ENCODE measurements at places on chromosomes 12 and 14.

DNA sequence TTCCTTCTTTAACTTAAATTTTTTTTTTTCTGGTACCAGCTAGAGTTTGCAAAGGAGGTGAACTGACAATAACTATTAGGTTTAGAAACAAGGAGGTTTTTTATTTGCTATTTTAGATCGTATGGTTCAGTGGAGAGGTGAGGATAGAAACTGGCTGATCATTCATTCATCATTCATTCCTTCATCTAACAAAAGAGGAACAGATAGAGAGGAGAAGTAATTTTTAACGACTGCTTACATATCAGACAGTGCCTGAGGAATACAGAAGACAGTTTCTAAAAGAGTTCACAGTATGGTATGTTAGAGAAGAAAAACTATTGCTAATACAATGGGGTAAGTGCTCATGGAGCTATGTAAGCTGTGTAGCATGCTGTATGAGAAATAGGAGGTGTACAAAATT is 111.1 kb downstream of the ERC1 start:
- DNase-seq = no peak

GRCh38 chr12:57853864-57854556 is 7.5 kb upstream of the CTDSP2 start:
- DNase-seq = no peak

DNA sequence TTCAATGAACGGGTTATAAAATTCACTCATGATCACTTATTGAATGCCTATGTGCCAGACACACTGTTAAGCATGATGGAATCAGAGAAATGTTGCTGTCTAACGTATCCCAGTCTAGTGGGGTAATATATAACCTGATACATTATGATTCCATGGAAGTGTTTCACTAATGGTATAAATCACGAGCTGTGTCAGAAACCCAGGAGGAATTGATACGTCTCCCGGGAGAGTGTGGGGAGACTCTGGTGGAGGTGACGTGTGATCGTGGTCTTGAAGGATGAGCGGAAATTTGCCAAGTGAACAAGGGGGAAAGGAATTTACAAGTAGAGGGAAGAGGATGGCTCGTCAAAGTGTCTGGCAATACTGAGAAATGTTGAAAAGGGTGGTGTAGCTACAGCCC is 26.5 kb downstream of the MANSC1 start:
- no peak for DNase-seq

DNA sequence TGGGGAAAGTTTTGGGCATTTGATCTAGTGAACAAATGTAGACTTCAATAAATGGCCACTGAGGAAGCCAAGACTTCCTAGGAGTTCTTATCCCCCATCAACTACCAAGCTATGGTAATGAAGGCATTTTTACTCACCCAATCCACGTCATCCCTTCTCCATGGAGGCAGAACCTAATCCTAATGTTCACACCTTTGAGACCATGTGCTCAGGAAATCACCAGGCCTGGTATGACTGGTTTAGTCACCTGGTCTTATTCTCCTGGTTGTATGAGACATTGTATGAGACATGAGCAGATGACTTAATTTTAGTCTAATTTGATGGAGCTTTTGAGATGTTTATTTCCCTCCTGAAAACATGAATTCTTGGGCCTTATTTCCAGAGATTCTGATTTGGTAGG is 88.6 kb downstream of the PAX9 start:
- DNase-seq = no peak

DNA sequence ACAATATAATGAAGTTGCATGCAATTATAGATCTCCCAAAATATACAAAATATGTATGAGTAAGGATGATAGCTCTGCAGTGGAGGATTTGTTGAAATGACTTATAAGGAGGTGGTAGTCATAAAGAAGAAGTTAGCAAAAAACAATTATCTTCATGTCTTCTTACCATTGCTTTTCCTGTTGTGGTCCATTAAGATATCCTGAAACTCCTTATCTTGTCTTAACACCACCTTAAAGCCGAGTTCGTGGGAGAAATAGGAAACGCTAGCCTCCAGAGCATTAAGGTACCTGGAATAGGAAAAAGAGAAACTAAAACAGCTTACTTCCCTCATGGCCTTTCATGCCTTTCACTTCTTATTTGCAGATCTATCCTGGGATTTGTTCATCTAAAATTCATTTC is 15.2 kb downstream of the GUCY2C start:
- no peak for DNase-seq

DNA sequence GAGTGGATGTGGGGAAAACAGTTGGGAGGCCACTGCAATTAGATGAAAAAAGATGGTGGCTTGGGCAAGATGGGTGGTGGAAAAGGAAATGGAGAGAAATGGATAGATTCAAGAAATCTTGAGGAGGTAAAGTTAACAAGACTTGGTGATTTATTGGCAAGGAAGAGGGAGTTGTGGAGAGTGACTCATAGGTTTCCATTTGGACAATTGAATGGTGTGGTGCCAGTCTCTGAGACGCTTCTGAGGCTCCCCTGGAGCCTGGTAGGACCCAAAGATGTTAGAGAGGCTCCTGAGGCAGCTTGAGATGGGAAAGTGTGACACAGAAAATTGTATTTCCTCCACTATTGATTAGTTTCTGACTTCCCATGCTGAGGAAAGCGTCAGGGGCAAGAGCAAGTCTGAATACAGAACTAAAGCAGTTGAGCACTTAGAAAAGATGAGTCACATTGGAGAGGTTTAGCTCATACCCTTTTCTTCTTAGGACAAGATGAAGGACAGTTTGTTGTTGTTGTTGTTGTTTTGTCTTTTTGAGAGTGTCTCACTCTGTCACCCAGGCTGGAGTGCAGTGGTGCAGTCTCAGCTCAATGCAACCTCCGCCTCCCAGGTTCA is 4.5 kb downstream of the PRPF40B start:
- DNase-seq = no peak

DNA sequence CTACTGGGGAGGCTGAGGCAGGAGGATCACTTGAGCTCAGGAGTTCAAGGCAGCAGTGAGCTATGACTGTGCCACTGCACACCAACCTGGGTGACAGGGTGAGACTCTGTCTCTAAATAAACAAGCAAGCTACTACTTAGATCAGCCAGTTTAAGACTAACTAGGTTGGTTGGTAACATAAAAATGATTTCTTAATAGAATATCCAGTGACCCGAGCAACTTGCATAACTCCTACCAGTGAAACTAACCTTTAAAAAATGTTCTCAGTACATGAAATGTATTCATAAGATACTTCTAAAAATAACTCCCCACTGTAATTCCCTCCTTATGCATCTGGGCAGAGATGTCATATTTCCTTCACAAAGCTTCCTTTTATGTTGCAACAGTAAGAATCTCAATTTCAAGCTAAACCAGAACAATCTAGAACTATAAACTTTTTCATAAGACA is 15.9 kb downstream of the TAOK3 start:
- DNase-seq = no peak

DNA sequence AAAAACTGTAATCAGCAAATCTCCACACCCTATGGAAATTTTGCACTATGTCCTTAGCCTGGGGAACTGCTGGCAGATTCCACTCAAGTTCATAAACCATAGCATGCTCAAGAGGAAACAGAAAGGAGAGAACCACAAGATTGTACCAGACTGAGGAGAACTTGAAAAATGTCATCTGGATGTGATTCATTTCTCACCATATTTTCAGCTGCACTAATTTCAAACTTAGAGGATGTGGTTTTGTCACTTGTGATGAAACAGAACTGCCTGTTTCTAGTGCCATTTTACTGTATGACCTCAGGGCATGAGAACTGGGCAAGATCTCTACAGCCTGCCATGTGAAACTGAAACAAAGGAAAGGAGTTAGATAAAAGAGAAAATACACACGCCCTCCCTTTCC is 1493.1 kb upstream of the FLRT2 start:
- DNase-seq = no peak

All from right hindlimb (tissue), 1 donor.